ENCODE measurements at places on chromosomes 11 and 22. TPM values are rescaled to one million over a fixed set of nuclear protein-coding genes. Genes with fewer than 3 reads are reported as not detected.

HTR3A gene
- polyA plus RNA-seq: 1.2 TPM

GRAMD1B gene
- 3.5 TPM for polyA plus RNA-seq

GRCh38 chr11:60119710-60120109, 31.2 kb downstream of the MS4A2 start:
- DNase-seq: no peak

- no peak for DNase-seq
Observed at GRCh38 chr22:49068861-49069500, 758.7 kb downstream of the BRD1 start.

DNA sequence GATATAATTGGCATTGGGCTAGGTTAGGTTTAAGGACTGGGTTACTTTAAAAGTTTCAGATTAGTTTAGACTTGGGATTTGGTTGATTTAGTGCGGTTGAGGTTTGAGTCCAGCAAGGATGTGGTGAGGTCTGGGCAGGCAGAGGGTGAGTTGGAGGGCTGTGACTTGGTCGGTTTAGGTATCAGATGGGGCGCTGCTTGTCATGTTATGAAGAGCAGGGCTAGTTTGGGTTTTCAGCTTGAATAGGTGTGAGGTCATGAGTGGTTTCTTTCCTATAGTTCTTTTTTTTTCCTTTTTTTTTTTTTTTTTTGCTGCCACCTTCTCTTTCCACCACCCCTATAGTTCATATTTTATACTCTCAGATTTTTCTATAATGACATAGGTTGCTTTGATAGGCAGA, 4.8 kb downstream of the CLCF1 start:
- DNase-seq: no peak

DNA sequence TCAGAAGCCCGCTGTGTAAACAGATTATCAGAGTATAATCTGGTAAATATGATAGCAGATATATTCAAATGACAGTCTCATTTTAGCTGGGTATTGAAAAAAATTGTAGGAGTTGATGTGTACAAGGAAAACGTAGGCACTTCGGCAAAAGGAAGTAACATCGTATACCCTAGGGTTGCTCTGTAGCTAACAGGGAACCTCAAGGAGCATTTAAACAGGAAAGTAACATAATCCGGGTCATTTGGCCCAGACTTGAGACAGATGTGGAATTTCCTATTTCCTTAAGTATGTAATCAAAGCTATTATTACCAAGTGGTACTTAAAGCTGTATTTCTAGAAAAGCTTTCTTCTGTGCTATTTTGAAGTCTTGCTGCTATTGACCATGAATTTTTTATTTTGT, 215.6 kb downstream of the DDX10 start:
- no peak for DNase-seq

DNA sequence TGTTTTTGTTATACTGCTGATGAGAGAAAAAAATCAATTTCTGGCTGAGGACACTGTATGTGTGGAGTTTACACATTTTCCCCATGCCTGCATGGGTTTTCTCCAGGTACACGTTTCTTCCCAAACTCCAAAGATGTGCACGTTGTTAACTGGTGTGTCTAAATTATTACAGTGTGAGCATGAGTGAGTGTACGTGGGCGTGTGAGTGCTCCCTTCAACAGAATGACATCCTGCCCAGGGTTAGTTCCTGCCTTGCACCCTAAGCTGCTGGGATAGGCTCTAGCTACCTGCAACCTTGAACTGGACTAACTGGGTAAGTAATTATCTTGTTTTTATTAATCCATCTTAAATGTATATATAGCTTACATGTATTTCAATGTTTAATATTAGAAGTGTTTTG, 5.5 kb downstream of the NPAT start:
- no peak for DNase-seq

DNA sequence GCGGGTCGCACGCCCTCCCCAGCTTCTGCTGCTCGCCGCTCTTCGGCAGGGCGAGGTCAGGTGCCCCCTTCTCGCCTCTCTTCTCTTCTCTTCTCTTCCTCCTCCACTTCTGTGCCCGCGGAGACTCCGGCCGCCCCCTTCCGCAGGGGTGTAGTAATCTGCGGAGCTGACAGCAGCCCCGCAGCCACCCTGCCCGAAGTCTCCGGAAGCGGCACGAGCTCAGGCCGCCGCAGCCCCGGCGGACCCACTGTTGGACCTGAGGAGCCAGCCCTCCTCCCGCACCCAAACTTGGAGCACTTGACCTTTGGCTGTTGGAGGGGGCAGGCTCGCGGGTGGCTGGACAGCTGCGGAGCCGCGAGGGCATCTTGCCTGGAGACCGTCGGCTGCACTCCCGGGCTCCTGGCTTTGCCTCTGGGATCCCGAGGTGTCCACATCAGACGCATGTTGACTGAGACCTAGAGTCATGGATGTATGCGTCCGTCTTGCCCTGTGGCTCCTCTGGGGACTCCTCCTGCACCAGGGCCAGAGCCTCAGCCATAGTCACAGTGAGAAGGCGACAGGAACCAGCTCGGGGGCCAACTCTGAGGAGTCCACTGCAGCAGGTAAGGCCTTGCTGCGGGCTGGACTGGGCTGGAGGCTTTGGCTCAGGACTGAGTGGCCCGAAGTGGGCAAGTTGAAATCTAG, 486 bp downstream of the STIM1 start:
- peak; percentile 21 for DNase-seq

GRCh38 chr11:80843266-80843974, 1402.6 kb upstream of the TENM4 start:
- DNase-seq: no peak

DENND5A gene
- 27.0 TPM for polyA plus RNA-seq

DNA sequence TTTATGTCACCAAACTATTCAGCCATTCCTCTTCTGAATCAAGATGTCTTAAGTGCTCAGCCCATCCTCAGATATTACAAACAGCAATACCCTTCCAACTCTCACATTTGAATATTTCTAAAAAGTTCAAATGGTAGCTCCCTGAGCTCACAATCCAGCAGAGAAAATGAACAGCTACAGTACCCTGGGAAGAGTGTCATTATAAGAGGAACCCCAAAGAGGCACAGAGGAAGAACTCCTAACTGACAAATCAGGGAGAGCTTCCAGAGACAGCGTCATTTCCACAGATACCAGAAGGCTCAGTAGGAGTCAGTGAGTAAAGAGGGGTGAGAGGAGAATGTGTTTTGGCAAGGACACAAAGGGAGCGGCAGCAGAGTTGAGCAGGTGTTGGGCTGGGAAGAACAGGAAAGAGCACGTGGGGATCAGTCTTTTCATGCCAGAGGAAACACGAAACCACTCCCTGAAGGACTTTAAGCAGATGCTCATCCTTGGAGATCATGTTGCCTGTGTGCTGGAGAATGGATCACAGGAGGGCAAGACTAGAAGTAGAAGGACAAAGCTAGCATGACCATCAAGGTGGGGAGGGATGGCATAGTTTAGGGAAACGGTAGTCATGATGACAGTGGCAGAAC, 4.3 kb downstream of the CLTCL1 start:
- DNase-seq: no peak

- DNase-seq: no peak
Observed at GRCh38 chr11:95148938-95149337, 59.3 kb downstream of the ENDOD1 start.

- no peak for DNase-seq
Observed at GRCh38 chr11:86443415-86443814, 68.7 kb downstream of the CCDC81 start.

GRCh38 chr11:98835335-98835734, 185.4 kb upstream of the CNTN5 start:
- no peak for DNase-seq

PHLDB1 gene
- polyA plus RNA-seq: 153 TPM

DNA sequence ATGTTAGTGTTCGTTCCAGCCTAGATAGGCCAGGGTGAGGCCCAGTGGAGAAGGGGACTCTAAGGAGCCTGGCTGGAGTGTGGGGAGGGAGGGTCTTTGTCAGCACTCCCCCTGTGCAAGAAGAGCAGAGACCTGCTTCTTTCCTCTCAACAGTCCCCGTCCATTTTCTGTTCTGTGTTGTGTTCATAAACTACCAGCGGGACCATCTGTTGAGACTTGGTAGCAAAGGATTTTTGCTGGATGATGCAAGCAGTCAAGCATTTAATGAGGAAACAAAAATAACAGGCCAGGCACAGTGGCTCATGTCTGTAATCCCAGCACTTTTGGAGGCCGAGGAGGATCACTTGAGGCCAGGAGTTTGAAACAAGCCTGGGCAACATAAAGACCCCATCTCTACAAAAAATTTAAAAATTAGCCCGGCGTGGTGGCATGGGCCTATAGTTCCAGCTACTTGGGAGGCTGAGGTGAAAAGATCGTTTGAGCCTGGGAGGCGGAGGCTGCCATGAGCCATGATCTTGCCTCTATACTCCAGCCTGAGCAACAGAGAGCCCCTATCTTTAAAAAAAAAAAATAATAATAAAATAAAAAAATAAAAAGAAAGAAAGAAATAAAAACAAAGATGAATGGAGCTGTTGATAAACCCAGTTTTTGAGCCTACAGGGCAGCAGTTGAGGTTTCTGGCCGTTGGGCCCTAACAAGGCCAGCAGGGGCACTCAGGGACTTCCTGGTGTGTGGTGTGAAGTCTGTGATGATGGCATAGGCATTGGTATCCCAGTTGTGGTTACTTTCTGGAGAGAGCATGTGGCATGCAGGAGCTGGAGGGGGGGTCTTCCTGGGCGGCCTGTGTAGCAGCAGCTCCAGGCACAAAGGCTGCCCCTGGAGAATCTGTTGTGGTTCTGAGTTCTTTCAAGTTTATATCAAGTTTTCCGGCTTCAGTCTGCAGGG, 1.7 kb upstream of the TXNRD2 start:
- no peak for DNase-seq

OR56A1 gene
- not detected for polyA plus RNA-seq

- peak; percentile 32 for DNase-seq
Observed at GRCh38 chr22:25492841-25493734, 71.4 kb upstream of the GRK3 start.

- no peak for DNase-seq
Observed at GRCh38 chr22:27625769-27626674, 175.5 kb downstream of the MN1 start.

MUC2 gene
- 0.04 TPM for polyA plus RNA-seq

DNA sequence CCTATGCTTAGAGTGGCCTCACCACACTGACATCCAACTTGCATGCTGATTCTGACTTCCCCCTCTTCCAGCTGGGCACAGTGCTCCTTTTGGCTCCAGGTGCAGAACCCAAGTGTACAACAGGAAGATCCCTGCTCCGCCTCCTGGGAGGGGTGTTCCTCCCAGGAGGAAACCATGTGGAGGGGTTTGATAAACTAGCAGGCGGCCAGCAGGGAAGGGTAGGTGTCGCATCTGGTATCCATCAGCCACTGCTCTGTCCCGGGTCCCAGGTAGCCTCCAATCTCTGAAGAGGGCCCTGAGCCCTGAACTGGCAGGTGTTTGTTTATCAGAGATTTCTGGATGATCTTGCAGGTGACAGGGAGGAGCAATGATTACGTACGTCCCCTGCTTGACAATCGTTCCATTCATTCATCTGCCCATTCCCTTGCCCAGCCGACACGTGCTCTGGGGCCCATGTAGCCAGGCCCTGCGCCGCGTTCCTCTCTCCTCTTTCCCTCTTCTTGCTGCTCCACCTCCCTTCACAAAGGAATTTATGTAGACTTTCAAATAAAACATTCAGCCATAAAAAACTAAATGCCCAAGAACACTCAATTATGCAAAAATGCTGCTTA, 41.2 kb upstream of the MICAL2 start:
- peak; percentile 21 for DNase-seq

DNA sequence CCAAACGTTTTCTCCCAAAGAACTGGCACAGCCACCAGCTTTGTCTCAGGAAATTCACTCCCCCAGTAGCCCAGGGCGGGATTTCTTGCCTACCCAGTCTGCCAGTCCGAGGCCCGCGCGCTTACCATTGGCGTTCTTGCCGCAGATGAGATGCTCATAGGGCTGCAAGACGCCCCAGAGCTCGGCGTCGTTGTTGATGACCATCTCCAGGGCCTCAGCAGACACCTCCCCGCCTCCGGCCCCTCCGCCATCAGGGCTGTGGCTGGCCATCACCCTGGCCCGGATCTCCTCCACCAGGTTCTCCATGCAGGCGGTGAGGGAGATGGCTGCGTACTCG, 1.3 kb downstream of the ABTB2 start:
- DNase-seq: no peak

DNA sequence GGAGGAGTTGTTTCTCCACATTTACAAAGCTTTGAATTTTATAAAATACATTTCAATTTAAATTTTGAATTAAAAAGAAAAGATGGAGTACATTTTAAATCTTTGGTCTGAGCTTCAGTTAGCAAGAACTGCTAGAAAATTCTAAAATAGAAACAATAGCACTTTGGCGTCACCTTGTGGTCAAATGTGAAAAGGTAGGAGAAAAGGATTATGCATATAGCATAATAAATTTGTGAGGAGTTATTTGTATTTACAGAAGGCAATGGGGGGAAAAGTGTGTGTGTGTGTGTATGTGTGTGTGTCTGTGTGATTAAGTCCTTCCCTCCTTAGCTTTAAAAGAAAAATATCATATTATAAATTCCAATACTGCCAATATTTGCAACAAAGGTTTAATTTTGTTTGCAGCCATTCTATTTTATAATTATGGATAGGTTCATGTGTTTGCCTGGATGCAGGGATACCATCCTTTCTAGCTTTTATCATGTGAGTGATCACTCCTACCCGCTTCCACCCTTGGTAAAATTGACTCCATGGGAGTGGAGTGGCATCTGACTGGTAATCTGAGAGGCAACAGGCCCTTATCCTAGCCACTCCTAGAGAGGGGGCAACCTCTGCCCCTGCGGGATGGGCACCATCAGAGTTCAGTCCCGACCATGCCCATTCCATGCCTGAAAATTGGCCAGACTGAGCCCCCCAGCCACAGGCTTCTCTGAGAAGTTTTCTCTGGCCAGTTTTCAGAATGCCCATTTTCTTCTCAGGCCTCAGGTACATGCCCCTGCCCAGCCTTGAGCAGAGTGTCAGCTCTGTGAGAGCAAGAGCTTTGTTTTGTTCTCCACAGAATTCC, 13.6 kb upstream of the LGR4 start:
- peak; percentile 54 for DNase-seq

GRCh38 chr11:61881397-61881796, 9.9 kb downstream of the FADS3 start:
- no peak for DNase-seq

DNA sequence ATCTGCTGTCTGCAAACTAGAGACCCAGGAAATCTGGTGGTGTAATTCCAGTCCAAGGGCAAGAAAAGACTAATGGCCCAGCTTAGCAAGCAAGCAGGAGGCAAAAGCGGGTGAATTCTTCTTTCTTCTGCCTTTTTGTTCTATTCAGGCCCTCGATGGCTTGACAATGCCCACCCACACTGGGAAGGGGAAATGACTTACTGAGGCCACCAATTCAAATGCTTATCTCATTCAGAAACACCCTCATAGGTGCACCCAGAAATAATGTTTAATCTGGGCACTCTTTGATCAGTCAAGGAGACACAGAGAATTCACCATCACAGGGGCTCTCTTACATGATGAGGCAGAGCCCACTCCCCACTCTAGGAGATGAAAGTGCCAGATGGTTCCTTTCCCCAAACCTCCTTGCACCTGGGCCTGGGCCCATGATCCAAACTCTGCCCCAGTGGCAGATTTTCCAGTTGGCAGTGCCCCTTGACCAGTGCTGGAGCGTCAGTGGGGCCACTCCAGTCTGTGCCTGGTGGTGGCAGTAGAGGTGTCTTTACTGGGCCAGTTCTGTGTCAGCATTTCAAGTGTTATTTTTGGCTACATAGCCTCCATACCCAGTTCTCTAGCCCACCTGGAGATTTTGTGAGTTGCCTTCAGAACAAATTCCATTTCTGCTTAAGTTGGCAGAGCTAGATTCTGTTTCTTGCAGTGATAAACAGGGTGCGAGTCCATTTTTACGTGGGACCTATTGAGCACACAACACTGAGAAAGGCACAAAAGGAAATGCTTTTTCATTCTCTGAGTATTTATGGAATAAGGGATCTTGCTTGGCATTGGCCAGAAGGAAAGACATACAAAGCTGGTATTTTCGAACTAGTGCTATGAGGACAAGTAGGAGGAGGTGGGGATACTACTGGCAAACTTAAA, 7.5 kb downstream of the ELMOD1 start:
- no peak for DNase-seq

INS gene
- polyA plus RNA-seq: 71,280 TPM

Data from pancreas (tissue), 10 donors.